ENCODE measurements at places on chromosomes 11 and 22.

- DNase-seq = peak; percentile 45
Observed at GRCh38 chr11:92978271-92979111, 9.0 kb downstream of the MTNR1B start.

- peak; percentile 90 for DNase-seq
Observed at GRCh38 chr11:102757823-102758549, 22.4 kb downstream of the MMP10 start.

- DNase-seq = peak; percentile 40
Observed at GRCh38 chr11:131422496-131422895, 52.1 kb downstream of the NTM start.

GRCh38 chr11:63614136-63614671 lies at the start of gene PLAAT3:
Gene PLAAT3, minus strand, starts transcription at chr11:63614433. Its CDS starts 419 bp downstream, at chr11:63614014.
- peak; percentile 32 for DNase-seq

DNA sequence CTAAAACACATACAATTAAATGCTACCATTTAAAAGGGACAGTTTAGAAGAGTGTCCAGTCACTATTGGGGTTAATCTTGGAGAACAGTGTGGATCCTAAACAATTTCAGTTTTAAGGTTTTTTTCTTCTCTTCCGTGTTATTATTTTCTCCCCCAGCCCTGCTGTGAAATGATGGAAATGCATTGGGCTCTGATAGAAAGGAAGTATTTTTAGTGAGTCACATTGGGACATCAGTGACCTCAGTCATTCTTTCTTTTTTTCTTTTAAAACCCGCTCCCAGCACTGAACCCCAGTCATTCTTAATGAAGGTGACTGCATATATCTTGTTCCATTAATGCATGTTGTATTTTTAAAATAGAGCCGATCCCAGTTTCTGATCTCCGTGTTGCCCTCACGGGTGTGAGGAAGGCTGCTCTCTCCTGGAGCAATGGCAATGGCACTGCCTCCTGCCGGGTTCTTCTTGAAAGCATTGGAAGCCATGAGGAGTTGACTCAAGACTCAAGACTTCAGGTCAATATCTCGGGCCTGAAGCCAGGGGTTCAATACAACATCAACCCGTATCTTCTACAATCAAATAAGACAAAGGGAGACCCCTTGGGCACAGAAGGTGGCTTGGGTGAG lies 93.2 kb upstream of the OR4B1 start:
- no peak for DNase-seq

GRCh38 chr22:36358533-36359469 lies 29.0 kb downstream of the MYH9 start:
- DNase-seq = no peak

DNA sequence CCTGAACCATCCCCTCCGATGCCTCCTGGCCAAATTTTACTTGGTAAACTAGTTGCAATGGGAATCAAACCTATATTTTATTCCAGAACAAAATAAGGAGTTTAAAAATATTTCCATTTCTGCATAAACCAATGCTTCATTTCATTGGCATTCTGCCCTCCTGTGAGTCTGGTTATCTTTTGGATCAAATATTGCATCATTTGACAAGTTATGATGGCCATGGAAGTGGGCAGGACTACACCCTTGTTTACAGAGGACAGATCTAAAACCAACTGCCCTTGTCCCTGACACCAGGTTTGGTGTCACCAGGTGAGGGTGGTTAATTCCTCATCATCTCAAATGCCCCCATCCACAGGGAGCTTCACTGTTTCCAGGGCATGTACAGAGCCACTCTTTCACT lies 28.2 kb upstream of the E2F8 start:
- DNase-seq = no peak

DNA sequence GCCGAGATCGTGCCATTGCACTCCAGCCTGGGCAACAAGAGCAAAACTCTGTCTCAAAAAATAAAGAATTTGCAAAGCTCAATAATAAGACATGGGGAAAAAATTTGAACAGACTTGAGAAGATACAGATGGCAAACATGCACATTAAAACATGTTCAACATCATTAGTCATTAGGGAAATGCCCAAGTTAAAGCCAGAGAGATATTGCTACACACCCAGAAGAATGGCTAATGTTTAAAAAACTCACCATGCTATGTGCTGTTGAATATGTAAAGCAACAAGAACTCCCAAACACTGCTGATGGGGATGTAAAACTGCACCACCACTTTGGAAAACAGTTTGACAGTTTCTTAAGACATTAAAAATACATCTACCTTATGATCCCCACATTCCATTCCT lies 12.6 kb downstream of the LRRC75B start:
- DNase-seq = peak; percentile 92

DNA sequence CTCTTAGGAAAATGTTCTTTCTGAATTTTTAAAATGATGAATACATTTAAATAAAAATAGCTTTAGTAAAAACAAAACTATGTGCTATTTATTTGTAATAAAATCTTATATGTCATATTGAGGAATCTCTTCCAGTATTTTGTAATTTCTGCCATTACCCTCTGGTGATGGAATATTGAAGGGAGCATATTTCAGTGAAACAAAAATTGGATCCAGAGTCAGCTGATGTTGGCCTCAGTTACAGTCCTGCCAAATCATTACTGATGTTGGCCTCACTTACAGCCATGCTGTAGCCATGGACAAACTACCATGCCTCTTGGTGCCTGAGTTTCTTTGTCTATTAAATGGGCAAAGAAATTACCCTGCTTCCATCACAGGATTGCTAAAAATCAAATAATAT lies 133.2 kb downstream of the SLC1A2 start:
- DNase-seq = no peak

GRCh38 chr11:23767576-23767975 lies 729.3 kb upstream of the LUZP2 start:
- DNase-seq = no peak

- no peak for DNase-seq
Observed at GRCh38 chr22:48635816-48636215, 1191.9 kb downstream of the BRD1 start.

DNA sequence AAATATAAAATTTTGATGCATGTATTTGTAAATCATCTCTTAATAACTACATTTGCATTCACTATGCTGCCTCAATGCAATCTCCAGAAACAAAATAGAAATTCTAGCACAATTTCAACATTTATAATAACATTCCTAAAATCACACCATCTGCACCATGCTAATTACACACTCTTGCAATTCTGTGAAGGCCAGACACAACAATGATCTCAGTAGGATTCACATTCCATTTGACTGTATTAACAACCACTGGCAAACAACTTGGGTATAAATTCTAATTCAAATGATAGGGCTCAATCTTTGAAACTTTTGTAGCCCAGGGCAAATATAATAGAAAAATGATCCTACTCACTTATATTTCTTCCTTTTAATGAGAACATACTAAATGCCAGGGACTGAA lies 25.9 kb downstream of the RAB6A start:
- no peak for DNase-seq

DNA sequence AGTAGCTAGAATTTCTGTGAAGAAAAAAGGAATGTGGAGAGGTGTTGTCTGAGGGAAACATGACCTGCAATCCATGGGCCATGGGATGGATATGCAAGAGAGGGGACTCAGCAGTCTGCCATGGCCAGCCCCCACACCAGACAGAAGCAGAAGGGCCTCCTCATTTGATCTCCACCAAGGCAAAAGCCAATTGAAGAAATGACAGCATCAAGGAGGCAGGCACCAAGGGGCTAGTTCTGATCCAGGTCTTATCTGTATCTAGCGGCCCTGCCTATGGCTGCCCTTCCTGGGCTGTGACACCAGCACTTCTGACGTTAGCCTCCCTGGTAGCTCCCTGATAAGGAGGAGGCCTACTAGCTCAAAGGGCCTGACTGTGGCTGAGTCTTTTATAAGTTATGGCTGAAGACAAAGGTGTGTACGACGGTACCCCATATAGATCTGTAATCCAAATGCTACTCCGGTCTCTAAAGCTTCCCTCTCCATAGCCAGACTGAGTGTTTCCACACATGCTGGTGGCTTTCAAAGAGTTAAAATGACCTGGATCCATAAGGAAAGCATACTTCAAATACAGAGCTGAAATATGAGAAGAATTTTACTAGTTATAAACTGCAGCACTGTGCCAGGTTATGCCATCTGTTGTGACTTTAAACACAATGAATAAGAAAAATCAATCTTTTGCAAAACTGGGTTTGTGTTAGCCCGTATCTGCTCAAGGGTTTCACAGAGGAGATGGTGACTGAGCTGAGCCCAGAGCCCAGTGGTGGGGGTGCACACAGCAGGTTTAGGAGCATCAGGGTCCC lies 34.4 kb downstream of the HIRA start:
- DNase-seq = no peak

- peak; percentile 98 for DNase-seq
Observed at GRCh38 chr11:129861702-129862522, 33.5 kb downstream of the NFRKB start.

DNA sequence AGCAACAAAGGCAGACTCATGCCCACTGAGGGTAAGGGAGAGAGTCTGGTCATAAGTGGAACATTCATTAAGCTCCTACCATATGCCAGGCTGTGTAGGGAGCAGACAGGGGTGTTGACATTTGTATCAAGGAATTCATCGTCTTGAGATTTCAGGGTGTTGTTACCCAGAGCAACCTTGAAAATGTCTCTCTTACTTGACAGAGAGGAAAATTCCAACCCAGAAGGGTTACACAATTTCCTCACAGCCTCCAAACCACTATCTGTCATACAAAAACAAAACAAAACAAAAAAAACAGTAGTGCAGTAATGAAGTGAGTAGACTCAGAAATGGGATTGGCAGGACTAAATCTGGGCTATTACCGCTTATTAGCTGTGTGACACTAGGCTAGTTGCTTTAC lies 113.2 kb downstream of the MIAT start:
- DNase-seq = no peak

GRCh38 chr11:125263268-125263790 lies 98.8 kb downstream of the PKNOX2 start:
- no peak for DNase-seq

Measured in epithelial cell of esophagus (primary cell).